ENCODE measurements at places on chromosomes 2 and 18.

GRCh38 chr2:10226038-10226724 is 76.5 kb upstream of the HPCAL1 start:
- no peak for DNase-seq

DNA sequence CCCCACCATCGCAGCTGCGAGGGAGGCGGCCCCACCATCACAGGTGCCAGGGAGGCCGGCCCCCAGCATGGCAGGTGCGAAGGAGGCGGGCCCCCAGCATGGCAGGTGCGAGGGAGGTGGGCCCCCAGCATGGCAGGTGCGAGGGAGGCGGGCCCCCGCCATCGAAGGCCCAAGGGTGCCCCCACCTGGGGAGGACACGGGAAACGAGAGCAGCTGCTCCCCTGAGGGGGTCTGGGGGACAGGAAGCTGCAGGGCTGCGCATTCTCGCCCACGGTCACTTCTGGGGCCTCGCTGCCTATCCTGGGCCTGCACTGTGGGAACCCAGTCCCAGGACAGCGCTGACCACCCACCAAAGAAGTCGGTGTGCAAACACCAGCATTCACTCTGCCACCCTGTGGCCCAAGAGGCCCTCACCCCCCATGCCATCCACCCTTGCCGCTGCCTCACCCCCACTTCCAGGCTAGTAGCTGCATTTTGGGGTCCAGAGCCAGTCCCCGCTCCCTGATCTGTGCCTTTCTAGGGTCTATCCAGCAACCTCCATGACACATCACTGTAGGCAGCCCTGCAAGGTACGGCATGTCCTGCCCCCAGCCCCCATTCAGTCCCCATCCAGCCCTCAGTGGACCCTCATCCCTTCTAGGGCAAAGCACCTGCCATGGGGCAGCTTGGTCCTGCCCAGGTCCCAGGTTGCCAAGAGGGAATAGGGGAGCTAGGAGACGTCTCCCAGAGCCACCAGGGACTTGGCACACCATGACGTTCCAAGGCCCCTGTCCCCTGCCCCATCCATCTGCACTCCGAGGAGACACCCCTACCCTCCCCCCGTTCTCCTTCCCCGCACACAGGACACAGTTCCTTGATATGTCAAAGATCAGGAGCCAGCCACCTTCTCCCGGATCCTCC is 24.0 kb upstream of the GPC1 start:
- no peak for DNase-seq

GRCh38 chr2:85911814-85912692 is 23.3 kb upstream of the ST3GAL5 start:
- DNase-seq, result no peak

DNA sequence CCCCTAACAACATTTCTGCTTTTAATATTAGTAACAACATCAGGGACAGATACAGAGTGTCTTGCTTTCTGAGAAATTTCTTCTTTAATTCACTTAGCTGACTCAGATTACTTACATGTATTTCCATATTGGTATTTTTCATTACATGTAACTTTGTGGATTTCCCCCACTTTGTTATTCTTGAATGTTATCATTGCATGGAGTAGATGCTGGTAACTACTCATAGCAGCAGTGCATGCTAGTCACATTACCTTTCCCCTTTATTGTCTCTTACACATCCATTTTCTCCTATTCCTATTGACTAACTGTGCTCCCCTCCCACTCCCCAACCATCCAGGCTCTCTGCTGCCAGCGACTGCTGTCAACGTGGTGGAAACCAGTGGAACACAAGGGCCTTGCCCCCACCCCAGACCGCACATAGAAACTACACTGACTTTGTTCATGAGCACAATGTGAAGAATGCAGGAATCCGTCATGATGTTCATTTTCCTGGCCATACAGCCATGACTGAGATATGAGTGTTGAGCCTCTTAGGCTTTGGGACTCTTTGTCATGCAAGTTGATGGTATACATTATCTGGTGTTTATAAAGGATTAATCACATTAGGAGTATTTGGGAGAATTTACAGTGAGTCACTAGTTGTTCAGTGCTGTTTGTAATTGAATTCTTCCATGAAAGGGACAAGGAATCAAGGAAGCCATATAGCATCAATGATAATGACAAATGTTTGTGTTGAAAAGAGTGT is 91.0 kb downstream of the EPB41L5 start:
- DNase-seq, result no peak
